Stimulated activated CD4-positive, alpha-beta T cell treated with anti-CD3 and anti-CD28 coated beads, Interleukin-2, amount 100 ng/mL, for 48 hours (primary cell): ENCODE measurements at places on chromosomes 2 and 18.
A peak's percentile ranks its signal among the peaks of the same experiment; 100 is the strongest.

DNA sequence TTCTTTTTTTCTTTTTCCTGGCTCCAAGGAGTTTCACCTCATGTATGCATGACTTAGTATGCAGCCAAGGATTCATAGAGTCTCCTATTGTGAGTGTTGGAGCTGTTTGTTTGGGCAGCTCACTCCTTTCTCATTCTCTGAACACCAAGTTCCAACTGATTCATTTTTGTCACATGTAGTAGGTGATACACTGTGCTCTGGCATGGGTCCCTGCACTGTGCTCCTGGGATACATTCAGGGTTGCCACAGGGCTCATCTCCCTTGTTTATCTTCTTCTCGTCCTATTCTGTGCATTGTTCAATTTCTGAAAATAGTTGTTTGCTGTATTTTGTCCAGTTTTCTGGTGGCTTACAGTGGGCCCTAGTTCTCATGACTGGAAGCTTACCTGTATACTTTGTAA, 96.8 kb downstream of the ZNF407 start:
- DNase-seq: no peak

- DNase-seq: no peak
Observed at GRCh38 chr2:150165442-150165841, 322.0 kb downstream of the RND3 start.

GRCh38 chr2:215138479-215138878, at the start of gene ABCA12:
Gene ABCA12 (minus strand): TSS chr2:215138626. CDS start chr2:215138208, 418 bp downstream.
- DNase-seq: no peak

DNA sequence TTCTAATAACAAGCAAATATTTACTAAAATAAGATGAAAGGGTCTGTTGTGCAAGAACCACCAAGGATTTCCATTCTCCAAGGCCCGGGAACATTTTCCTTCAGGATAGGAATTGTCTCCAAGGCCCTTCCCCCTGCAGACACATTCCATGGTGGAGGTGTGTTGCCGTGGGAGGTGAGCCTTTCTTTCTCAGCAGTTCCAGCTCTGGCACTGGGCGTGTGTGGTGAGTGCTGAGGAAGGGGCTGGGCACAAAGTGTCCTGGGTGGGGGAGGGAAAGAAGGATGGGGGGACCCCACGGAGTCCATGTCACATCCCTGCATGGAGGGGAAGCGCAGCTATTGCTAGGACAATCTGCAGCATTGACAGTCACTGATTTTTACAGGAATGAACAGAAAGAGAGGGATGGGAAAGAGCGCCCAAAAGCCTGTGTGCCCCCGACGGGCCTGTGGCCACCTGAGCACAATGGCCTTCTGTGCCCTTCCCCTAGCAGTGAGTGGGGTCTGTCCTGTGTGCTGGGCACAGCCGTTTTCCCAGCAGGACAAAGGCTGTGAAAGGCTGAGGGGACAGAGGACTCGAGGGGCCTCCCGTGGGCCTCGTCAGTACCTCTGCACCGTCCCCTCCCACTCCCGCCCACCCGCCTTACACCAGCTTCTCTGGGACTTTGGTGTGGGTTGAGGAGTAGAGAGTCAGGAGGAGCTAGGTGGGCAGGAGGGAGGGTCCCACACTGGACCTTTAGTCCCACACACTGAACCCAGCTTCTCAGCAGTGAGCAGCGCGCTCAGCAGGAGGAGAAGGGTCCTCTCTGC, 79.8 kb downstream of the PTGR3 start:
- no peak for DNase-seq

DNA sequence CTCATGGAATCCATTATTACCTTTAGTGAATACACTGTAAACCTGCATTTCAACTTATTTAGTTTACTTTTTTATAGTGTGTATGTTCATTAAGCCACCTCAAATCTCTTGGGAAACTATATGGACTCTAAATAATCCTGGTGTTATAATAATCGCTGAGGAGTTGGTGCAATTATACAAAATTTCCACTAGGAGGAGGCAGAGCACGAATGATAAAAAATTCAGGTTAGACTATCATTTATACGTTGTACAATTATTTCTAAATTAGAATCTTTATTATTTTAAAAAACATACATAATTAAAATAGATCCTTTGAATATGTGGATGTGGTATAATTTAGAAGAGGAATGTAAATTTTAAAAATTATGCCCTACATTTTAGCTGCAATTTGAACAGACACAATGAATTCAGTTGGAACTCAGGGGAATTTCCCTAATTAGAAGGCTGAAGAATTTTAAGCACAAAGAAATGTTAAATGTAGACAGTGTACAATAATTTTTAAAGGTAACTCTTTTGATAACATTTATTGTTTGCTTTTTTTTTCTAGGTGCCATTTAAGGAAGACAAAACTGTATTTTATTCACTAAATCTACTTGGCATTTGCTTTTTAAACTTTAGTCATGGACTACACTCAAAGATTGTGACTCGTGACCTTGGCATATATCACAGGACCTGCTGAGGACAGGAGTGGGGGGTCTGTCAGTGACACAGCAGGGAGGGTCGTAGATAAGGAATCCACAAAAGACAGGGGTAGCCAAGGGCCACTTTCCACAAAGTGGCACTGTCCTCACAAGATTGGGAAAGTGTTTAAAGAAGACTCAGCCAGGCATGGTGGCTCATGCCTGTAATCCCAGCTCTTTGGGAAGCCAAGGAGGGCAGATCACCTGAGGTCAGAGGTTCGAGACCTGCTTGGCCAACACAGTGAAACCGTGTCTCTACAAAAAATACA, 45.5 kb downstream of the RAB12 start:
- no peak for DNase-seq

DNA sequence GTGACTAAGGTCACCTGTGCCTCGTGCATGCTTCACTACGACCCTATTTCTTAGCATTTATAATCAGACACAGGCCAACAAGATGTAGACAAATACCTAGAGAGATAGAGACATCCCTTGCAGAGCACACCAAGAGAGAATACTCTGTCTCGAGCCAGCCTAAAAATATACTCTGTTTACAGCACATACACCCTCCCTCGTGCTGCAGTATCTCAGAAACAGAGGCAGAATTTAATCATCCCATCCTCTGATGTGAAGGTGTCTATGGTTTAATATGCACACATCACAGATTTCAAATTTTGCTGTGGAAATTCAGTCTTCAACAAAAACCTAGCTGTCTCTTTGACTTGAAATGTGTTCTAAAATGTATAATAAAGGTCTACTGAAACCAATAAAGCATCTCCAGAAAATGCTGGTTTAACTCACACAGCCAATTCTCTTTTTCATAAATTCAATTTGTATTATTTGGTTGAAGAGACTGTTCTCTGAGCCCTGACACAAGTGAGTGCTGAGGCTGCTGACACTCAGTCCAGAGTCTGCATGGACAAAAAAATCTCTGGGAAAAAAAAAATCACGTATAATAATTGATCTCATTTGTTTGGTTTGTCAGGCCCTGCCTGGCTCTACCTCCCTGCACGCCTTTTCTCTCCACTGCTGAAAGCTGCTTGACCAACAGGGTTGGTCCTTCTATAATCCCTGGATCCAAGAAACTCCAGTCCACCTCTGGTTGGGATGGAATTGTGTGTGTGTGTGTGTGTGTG, 142.0 kb upstream of the FSHR start:
- no peak for DNase-seq

- no peak for DNase-seq
Observed at GRCh38 chr2:12953596-12953995, 236.9 kb downstream of the TRIB2 start.

GRCh38 chr2:8249141-8249540, 432.7 kb upstream of the ID2 start:
- DNase-seq: no peak

GRCh38 chr2:16179701-16180416, 239.5 kb downstream of the MYCN start:
- DNase-seq: no peak

GRCh38 chr2:24329700-24330099, 30.6 kb downstream of the ITSN2 start:
- no peak for DNase-seq

DNA sequence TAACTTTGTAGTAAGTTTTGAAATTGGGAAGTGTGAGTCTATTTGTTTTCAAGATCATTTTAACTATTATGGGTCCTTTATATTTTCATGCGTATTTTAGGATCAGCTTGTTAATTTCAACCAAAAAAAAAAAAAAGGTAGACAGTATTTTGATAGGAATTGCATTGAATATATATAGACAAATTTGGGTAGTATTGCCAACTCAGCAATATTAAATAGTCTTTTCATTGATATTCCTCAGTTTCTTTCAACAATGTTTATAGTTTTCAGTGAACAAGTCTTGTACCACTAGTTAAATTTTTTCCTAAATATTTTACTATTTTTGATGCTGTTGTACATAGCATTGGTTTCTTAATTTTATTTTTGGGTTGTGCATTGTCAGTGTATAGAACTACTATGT, 149.9 kb downstream of the TAF4B start:
- DNase-seq: no peak

DNA sequence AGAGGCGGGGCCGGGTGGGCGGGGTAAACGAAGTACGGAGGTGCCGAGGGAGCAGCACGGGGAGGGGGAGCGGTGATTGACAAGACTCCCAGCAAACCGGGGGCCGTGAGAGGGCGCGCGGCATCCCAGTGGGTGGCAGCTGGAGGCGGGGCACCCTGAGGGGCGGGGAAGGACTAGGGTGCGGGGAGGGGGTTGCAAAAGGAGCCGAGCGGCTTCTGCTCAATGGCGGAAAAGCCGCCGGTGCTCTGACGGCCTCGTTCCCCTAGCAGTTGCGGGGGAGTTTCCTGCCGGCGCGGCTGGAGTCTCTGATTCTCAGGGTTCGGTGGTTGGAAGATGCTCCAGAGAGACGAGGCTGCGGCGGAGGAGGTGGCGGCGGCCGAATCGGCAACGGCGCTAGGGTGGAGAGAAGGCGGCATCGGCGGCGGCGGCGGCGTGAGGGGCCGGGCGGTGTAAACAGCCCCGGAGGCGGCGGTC, at the start of gene PPM1B:
PPM1B (plus strand) TSS at position 195 of the 474 bp plus-strand sequence. CDS start 32,325 bp downstream, outside the sequence.
- DNase-seq: peak; percentile 98

DNA sequence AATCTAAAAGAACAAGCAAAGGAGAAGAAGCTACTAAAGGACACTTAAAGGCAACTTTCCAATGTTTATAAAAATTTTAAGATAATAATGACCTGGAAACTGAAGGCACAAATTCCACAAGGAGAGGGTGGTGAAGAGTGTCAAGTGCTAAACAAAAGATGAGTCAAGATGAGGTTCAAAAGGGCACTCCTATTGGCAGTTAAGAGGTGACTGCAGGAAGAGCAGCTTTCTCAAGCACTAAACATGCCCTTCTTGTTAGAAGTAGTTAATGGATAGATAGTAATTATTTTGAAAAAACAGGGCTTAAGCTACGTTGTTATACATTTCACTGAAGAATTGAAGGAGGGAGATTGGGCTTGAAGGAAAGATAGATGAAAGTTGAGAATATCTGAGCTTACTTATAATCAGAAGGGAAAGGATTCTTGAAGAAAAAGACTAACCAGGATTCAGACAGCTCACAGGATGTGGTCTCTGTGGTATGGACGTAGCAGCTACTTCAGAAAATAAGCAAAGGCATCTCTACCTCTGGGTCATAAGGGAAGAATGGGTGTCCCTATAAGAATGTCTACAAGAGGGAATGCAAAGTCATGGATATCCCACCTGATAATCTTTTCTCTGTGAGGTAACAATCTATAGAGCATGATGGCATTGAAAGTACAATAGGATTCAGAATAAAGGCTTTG, 454.7 kb upstream of the SLC39A10 start:
- no peak for DNase-seq
